IPS DF 6.9 (cell line): ENCODE measurements at places on chromosomes 1 and 21.

GRCh38 chr1:39540504-39541031 is 36.0 kb downstream of the PABPC4 start:
- DNase-seq, result no peak
- no peaks in the 10 kb centered on the region for H3K27me3 ChIP-seq
- no peak overlapping the region for H3K4me3 ChIP-seq

DNA sequence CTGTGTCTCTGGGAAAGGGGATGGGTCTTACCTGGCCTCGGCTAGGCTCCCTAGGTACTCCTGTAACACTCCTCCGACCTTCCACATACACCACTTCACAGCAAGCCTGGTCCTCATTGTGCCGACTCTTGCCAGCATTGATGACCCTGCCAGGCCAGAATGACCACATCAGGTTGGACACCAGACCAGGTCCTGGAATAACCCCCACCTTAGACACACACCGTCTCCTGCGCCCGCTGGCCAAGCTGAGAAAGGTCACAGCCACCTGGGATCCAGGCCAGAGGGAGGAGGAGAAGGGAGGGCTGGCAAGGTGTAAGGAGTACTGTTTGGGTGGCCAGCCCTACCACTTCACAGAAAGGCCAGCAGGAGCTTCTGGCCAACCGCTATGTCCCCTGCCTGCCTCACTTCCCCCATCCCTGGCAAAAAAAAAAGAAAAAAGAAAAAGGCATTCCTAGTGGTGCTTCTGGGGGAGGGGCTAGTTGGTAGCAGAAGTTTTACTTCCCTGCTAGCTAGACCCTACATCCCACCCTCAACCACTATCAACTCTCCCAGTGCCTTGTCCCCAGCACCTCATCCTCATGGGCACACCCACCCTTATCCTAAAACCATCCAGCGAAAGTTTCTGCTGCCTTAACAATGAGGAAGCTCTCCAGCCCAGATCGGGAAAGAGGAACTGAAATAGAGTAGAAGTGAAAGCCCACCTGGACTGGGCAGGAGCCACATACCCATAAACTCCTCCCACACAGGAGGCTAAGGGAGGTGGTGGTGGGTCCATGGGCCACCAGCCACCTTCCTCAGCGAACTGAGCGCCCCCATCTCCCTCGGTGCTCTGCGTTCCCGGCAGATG is 1.4 kb downstream of the PPM1J start:
- peak overlapping the region; percentile 74; the same call in 1 of the 2 replicates for H3K4me3 ChIP-seq
- H3K27me3 ChIP-seq, result no peaks in the 10 kb centered on the region; the same call in 1 of the 2 replicates
- peaks cover 4% of the 10 kb centered on the region; the same call in 1 of the 2 replicates for H3K36me3 ChIP-seq
- no peak for DNase-seq

DNA sequence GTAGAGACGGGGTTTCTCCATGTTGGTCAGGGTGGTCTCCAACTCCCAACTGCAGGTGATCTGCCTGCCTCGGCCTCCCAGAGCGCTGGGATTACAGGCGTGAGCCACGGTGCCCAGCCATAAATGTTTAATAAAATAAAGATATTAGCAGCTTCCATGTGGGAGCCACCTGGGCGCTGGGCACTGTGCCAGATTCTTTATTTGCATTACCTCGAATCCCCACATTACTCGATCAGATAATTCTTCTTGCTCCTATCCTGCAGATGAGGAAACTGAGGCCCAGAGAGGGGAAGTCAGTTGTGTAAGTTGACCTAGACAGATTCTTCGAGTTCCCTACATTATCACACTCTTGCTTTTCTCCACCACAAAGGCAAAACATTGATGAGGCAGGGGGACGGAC is 24.9 kb upstream of the TENT5B start:
- no peaks in the 10 kb centered on the region for H3K27me3 ChIP-seq
- DNase-seq, result no peak
- H3K4me1 ChIP-seq, result peaks cover 3% of the 10 kb centered on the region; the same call in 1 of the 2 replicates
- no peak overlapping the region for H3K27ac ChIP-seq

GRCh38 chr1:29650041-29650400 is 413.7 kb downstream of the PTPRU start:
- no peaks in the 10 kb centered on the region; the same call in 1 of the 2 replicates for H3K4me1 ChIP-seq
- DNase-seq, result no peak
- H3K27ac ChIP-seq, result no peak overlapping the region
- H3K36me3 ChIP-seq, result no peaks in the 10 kb centered on the region

GRCh38 chr21:36959020-36959835 is 7.2 kb downstream of the HLCS start:
- H3K4me1 ChIP-seq, result no peaks in the 10 kb centered on the region
- H3K36me3 ChIP-seq, result no peaks in the 10 kb centered on the region
- no peak for DNase-seq
- no peak overlapping the region for H3K4me3 ChIP-seq
- no peaks in the 10 kb centered on the region for H3K27me3 ChIP-seq

DNA sequence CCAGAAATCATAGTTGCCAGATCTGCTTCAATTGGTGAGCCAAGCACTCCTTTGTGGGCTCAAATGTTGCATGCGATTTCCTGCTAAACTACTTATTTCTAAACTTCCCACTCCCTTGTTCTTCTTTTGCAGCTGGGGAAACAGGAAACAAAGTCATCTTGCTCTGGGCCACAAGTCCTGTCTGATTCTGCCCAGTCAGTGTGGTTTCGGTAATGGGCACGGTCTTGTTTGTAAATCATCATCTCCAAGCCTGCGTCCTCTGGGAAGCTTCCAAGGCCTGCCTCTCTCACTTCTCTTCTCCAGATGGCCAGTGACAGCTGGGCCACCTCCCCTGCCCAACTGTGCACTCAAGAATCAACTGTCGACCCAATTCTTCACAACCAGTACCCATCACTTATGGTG is 4.4 kb downstream of the S100A8 start:
- H3K4me3 ChIP-seq, result no peak overlapping the region
- H3K27ac ChIP-seq, result no peak overlapping the region
- DNase-seq, result no peak
- H3K27me3 ChIP-seq, result no peaks in the 10 kb centered on the region
- no peaks in the 10 kb centered on the region for H3K4me1 ChIP-seq

DNA sequence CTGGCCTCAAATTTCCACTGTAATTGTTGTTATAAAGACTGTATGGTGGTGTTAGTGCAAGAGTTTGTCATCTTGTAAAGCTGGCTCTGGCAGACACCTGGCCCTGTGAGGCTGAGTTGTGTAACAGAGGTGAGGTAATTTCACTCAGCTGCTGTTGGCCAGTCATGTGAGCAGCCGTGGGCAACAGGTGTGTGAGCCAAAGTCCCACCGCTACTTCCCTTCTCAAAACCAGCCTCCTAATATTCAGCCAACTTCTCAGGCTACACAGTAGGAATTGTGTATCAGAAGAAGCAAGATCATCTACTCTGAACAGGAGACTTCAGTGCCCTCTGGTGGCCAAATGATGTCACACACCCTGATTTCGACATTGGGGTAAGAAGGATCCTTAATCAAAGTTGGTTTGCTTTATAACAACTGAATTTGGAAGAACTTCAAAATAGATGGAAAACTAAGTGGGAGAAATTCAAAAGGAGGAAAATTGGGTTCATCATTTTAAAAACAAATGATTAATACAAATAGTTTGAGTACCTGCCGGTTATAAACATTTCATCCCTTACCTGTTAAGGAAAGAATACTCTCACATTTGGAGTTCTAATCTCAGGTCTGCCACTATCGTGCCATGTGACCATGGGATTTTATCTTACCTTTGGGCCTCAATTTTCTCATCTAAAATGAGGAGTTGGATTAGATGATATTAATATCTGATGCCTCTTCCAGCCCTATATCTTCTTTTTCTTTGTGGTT is 2.6 kb upstream of the CREG1 start:
- H3K27me3 ChIP-seq, result no peaks in the 10 kb centered on the region
- H3K4me3 ChIP-seq, result no peak overlapping the region
- DNase-seq, result no peak
- H3K36me3 ChIP-seq, result no peaks in the 10 kb centered on the region
- no peak overlapping the region for H3K27ac ChIP-seq

DNA sequence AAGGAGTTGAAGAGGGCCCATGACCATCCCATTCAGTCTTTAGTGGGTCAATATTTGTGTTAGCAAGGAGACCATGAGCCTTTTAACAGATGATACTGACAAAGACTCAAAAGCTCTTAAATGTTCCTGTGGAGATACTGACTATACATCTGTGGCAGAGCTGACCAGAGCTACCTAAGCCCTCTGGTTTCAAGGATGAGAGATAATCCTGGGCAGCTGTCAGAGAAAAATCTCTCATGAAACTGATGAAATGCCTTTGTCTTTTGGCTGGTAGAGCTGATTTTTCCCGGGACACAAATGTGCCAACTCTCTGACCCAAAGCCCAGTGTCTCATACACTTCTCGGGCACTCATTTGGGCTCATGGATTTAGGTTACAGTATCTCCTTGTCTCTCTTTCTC is 100.9 kb downstream of the XCL2 start:
- 0 out of 2 replicates have a peak, but pooled peaks cover 2% of the 10 kb centered on the region for H3K4me1 ChIP-seq
- no peaks in the 10 kb centered on the region for H3K36me3 ChIP-seq
- H3K4me3 ChIP-seq, result no peak overlapping the region
- DNase-seq, result no peak
- H3K27ac ChIP-seq, result no peak overlapping the region

GRCh38 chr1:45584351-45585109 is 689 bp downstream of the NASP start:
- no peak for DNase-seq
- H3K36me3 ChIP-seq, result no peaks in the 10 kb centered on the region
- H3K4me1 ChIP-seq, result peaks cover 4% of the 10 kb centered on the region; the same call in 1 of the 2 replicates
- peak overlapping the region; percentile 78 for H3K4me3 ChIP-seq
- no peak overlapping the region for H3K27ac ChIP-seq
- no peaks in the 10 kb centered on the region for H3K27me3 ChIP-seq

DNA sequence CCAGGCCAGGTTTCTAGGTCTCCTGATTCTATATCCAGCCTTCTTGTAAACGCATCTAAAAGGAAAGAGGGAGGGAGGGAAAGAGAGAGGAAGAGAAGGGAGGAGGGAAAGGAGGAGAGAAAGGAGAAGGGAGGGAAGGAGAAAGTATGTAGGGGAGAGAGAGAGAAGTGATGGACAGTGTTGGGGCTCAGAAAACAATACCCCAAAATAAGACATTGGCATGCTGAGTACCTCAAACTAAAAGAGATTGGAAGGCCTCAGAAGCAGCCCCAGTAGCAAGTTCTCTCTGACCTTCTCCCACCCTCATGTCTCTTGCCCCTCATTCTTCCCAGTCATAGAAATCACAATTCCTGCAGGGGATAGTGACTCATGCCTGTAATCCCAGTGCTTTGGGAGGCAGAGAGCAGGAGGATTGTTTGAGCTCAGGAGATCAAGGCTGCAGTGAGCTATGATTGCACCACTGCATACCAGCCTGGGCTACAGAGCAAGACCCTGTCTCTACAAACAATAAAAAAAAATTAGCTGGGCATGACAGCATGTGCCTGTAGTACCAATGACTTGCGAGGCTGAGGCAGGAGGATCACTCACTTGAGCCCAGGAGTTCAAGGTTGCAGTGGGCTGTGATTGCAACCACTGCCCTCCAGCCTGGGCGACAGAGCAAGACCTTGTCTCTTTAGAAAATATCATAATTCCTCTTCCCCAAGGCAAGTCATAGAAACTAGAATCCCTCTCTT is 51.2 kb downstream of the DNTTIP2 start:
- H3K27ac ChIP-seq, result no peak overlapping the region
- DNase-seq, result no peak
- no peak overlapping the region for H3K4me3 ChIP-seq
- no peaks in the 10 kb centered on the region for H3K36me3 ChIP-seq

GRCh38 chr1:154223621-154224020 is 2.9 kb downstream of the UBAP2L start:
- DNase-seq, result no peak
- no peak overlapping the region for H3K4me3 ChIP-seq
- H3K27me3 ChIP-seq, result no peaks in the 10 kb centered on the region
- H3K36me3 ChIP-seq, result peaks cover under 1% of the 10 kb centered on the region; the same call in 1 of the 2 replicates
- H3K4me1 ChIP-seq, result no peaks in the 10 kb centered on the region

GRCh38 chr1:115454837-115455511 is 116.9 kb upstream of the NGF start:
- no peak overlapping the region for H3K27ac ChIP-seq
- no peaks in the 10 kb centered on the region for H3K4me1 ChIP-seq

GRCh38 chr1:99969260-99969728 is 502 bp upstream of the SLC35A3 start:
- no peaks in the 10 kb centered on the region for H3K36me3 ChIP-seq
- no peak for DNase-seq
- H3K27ac ChIP-seq, result no peak overlapping the region
- peak overlapping the region; percentile 72; the same call in 1 of the 2 replicates for H3K4me3 ChIP-seq
- no peaks in the 10 kb centered on the region for H3K27me3 ChIP-seq

- peaks cover 3% of the 10 kb centered on the region; the same call in 1 of the 2 replicates for H3K4me1 ChIP-seq
- no peaks in the 10 kb centered on the region for H3K36me3 ChIP-seq
These were observed 235.2 kb upstream of the RAB4A start for GRCh38 chr1:229035748-229036082.

DNA sequence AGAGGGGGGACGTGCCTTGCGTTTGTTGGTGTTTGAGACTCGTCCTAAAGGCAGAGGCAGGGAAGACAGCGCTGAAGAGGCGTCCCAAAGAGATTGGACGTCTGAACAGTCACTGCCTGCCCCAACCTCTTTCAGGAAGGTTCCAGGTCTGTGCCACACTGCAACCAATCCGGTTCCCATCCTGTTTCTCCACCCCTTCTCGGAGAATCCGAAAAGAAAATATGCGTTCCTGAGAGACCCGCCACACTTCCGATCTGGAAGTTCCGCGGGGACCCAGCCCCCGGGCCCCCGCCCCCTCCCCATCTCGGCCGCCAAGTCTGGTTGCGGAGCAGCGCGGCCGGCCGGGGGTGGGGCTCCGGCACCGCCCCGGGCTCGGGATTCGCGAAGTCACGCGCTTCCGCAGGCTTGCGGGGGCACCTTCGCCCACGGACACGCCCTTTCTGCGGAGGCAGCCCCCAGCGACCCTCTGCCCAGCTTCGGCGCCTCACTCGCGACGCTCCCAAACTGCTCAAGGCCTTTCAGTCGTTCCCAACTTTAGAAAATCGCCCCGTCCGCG is 124.5 kb upstream of the DPYD start:
- no peak overlapping the region for H3K27ac ChIP-seq
- H3K4me3 ChIP-seq, result peak overlapping the region; percentile 56; the same call in 1 of the 2 replicates
- no peaks in the 10 kb centered on the region; the same call in 1 of the 2 replicates for H3K36me3 ChIP-seq
- no peak for DNase-seq
- peaks cover 46% of the 10 kb centered on the region for H3K27me3 ChIP-seq

DNA sequence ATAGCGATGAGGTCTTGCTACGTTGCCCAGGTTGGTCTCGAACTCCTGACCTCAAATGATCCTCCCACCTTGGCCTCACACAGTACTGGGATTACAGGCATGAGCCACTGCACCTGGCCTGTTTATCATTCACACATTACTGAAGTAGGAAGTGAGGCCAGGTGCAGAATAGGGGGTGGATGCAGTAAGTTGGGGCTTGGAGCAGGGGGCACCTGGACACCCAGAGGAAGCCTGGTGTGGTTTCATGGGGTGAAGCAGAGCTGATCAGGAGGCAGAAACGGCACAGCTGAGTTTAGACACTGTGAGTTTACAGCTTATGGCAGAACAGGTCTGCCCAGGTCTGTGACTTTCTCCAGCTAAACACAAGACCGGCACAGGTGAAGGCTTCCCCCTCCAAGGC is 4.9 kb downstream of the CDA start:
- no peak overlapping the region for H3K4me3 ChIP-seq
- H3K27ac ChIP-seq, result no peak overlapping the region
- H3K36me3 ChIP-seq, result no peaks in the 10 kb centered on the region
- H3K4me1 ChIP-seq, result peaks cover 2% of the 10 kb centered on the region; the same call in 1 of the 2 replicates
- no peak for DNase-seq

GRCh38 chr21:33033961-33034413 is 8.3 kb downstream of the OLIG2 start:
- no peak overlapping the region for H3K27ac ChIP-seq
- H3K4me3 ChIP-seq, result no peak overlapping the region
- peaks cover 11% of the 10 kb centered on the region for H3K4me1 ChIP-seq
- H3K27me3 ChIP-seq, result peaks cover 70% of the 10 kb centered on the region

GRCh38 chr21:46050668-46051378 is 47.1 kb upstream of the COL6A2 start:
- peaks cover 7% of the 10 kb centered on the region for H3K4me1 ChIP-seq
- no peaks in the 10 kb centered on the region for H3K27me3 ChIP-seq
- no peak for DNase-seq

GRCh38 chr1:106817575-106817974 is 238.9 kb upstream of the PRMT6 start:
- no peaks in the 10 kb centered on the region for H3K4me1 ChIP-seq
- no peak overlapping the region for H3K4me3 ChIP-seq
- H3K27me3 ChIP-seq, result no peaks in the 10 kb centered on the region
